Eye (tissue), 1 donor: ENCODE measurements at places on chromosomes 1 and 21.
A peak's percentile ranks its signal among the peaks of the same experiment; 100 is the strongest.

- no peak for DNase-seq
Observed at GRCh38 chr21:34046917-34047316, 26.5 kb upstream of the MRPS6 start.

GRCh38 chr1:10635085-10635896, 160.5 kb downstream of the PEX14 start:
- no peak for DNase-seq

- DNase-seq = peak; percentile 86
Observed at GRCh38 chr1:2271841-2272655, 43.9 kb downstream of the SKI start.

- DNase-seq = no peak
Observed at GRCh38 chr21:45618846-45619485, 24.6 kb upstream of the PCBP3 start.

- no peak for DNase-seq
Observed at GRCh38 chr1:155037851-155038441, 4.3 kb downstream of the DCST1 start.

GRCh38 chr21:32520875-32521735, 64.2 kb downstream of the TCP10L start:
- peak; percentile 61 for DNase-seq

DNA sequence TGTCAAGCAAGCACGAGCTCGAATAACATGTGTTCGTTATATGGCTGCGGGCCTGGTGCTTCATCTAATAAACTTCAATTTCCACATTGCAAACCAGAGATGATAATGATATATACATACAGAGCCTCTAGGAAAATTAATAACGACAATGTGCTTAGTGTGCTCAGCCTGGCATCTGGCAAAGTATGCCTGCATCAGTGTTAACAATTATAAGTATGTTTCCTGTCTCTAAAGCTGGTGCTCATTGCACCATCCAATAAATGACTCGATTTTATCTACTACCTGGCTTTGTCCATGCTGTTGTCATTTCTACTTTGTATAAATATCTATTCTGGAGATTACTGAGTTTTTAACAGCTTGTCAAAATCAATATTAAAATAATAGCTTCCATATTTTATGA, 1402.6 kb downstream of the MRPL39 start:
- DNase-seq = peak; percentile 26

DNA sequence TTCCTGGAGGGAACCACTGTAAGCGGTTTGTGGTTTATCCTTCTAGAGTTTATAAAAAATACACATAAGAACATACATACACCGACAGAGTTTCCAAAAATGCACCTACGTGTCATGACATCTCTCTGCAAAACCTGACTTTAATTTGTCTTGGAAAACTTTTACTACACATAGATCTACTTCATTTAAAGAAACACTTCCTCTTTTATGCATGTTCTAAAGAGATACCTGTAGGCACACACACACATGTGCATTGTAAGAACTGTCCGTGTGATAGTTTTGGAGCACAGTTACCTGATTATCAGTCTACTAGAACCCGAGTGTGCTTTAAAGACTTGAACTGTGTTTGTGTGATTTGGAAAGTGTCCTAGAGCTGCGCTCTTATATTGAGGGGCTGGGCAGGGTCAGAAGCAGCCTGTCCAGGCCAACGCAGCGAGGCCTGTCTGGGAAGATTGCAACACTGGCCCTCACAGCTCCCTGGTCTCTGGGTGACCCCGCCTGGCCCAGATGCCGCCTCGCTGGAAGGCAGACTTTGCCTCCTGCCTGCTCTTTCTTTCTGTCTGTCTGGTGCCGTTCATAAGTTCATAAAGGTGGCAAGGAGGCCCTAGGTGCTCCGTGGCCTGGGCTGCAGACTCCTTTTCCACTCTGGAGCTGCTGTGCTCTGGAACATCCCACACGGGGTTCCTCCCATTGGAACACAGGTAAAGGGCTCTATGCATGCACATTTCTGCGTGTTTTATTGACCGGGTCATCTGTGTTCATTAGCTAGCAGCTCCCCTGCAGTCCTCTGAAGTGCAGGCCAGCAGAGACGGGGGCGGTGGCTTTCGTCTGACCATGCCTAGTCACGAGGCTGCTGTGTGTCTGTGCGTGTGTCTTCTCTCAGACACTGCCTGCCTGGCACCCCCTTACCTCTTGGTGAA, 46.3 kb downstream of the AGPAT3 start:
- DNase-seq = no peak

DNA sequence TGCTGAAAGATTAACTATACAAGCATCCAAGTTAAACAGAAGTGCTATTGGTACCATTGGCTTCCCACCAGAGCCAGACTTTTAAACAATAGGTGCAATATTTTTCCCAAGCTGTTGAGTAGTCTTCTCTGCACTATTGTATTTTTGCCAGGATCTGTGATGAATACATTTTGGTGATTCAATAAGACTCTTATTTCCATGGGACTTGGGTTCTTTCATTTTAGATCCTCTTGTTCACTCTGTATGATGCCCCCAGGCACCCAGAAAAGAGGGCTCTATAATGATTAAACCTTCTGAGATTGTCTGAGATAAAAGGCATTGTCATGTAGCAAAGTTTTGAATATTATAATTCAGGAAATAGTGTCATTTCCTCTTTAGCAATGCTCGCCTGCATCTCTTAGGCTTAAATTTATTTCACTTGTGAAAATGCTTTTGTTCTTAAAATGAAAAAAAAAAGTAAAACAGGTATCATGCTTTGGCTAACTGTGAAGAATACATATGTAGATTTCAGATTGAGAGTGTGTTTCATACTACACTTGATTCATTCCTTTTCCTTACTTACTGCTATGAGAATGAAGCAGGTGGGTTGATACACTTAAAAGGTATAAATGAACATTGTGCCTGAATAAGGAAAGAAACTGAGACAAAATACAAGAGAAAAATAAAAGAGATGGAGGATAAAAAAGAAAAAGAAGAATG, 275.0 kb downstream of the HMCN1 start:
- no peak for DNase-seq

DNA sequence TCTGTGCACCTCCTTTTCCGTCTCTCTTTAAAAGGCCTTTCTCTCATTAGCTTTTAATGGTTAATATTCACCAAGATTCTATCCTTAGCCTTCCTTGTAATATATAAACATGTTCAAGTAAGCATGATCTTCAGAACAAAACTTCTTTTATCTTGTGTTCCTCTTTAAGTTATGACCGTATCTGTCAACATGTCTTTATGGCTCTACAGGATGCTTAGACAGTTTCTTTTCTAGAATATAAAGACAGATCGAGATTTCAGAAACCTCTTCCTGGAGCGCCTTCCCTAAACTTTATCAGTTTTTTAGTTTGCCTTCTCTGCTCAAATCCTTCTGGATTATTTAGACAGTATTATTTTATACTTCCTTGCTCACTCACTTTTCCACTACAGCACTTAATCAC, 7.2 kb downstream of the RO60 start:
- DNase-seq = no peak
